ENCODE measurements at places on chromosomes 7 and 10. TPM values are rescaled to one million over a fixed set of nuclear protein-coding genes. Genes with fewer than 3 reads are reported as not detected.

DNA sequence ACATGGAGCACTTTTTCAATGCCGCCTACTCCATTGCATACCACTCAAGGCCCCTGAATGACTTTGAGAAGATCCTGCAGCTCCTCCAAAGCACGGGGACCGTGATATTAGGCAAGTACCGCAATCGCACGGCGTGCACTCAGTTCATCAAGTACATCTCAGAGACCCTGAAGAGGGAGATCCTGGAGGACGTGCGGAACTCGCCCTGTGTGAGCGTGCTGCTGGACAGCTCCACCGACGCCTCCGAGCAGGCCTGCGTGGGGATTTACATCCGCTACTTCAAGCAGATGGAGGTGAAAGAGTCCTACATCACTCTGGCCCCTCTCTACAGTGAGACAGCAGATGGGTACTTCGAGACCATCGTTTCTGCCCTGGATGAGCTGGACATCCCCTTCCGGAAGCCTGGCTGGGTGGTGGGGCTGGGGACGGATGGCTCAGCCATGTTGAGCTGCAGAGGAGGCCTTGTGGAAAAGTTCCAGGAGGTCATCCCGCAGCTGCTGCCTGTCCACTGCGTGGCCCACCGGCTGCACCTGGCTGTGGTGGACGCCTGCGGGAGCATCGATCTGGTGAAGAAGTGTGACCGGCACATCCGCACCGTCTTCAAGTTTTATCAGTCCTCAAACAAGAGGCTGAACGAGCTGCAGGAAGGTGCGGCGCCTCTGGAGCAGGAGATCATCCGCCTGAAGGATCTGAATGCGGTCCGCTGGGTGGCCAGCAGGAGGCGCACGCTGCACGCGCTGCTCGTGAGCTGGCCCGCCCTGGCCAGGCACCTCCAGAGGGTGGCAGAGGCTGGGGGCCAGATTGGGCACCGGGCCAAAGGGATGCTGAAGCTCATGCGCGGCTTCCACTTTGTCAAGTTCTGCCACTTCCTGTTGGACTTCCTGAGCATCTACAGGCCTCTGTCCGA lies 12.7 kb upstream of the ATP6V0E2 start:
- no peak for DNase-seq

- no peak for DNase-seq
Measured at GRCh38 chr10:23918839-23919238, 290.1 kb upstream of the KIAA1217 start.

- no peak for DNase-seq
Measured at GRCh38 chr10:49761789-49762565, at the start of gene OGDHL. Gene OGDHL, minus strand, starts transcription at chr10:49762323. Its CDS starts 3,731 bp downstream, at chr10:49758592.

DNA sequence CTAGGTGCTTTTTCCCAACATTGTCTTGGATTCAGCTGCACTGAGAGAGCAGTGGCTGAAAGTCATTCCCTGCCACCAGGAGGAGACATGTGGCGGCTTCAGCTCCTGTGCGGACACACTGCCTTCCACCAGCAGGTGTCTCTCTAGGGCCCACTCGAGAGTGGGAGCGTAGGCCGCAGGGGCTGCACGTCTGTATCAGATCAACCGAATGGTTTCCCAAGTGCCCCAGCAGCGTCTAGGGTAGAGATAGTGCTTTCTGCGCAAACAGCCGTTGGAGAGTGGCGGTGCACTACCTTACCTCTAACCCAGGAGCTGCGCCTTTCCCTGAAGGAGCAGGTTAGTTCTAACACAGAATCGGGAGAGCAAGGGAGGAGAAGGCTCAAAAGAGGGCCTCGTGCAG lies 31.7 kb downstream of the PAPOLB start:
- DNase-seq: peak; percentile 79

Gene FRAT1
- total RNA-seq: 10.5 TPM

DNA sequence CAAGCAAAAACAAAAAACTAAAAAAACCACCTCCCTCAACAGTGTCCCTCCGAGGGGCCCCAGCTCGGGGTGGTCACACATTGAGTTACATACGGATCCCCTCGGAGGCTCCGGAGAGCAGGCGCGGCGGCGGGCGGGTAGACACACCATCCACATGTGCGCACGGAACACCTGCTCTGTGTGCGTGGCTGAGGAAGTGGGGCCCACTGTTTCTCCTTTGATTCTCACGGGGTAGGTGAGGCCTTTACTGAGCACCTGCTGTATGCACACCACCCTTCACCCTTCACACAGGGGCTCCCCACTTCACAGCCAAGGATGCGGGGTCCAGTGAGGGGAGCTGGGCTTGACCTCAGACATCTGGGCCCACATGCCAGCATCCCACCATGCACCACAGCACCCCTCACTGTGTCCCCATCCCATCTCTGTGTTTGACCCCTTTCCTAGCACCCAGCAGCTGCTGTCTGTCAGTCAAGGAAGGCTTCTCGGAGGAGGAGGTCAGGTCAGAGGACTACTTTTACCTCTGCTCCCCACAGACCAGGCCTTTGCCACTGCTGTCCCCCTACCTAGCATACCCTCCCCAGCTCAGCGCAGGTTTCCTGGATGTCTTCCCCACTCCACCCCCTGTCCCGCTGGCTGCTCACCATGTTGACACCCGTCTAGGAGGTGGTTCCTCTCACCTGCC lies 71.1 kb downstream of the MICALL2 start:
- DNase-seq: no peak

GRCh38 chr7:27771111-27771510 lies 31.1 kb downstream of the TAX1BP1 start:
- no peak for DNase-seq

- no peak for DNase-seq
Measured at GRCh38 chr10:131993275-131993674, 11.6 kb upstream of the BNIP3 start.

GRCh38 chr7:73971322-73971703 lies 56.7 kb upstream of the ELN start:
- no peak for DNase-seq

Gene AHR
- 33.0 TPM for total RNA-seq

GRCh38 chr10:72328045-72328828 lies 26.5 kb downstream of the DNAJB12 start:
- DNase-seq: peak; percentile 74

GRCh38 chr10:26950934-26951333 lies 90.2 kb upstream of the ABI1 start:
- no peak for DNase-seq

- DNase-seq: no peak
Measured at GRCh38 chr10:121069061-121069850, 218.1 kb downstream of the WDR11 start.

Gene SLC16A9
- total RNA-seq: 42.3 TPM

DNA sequence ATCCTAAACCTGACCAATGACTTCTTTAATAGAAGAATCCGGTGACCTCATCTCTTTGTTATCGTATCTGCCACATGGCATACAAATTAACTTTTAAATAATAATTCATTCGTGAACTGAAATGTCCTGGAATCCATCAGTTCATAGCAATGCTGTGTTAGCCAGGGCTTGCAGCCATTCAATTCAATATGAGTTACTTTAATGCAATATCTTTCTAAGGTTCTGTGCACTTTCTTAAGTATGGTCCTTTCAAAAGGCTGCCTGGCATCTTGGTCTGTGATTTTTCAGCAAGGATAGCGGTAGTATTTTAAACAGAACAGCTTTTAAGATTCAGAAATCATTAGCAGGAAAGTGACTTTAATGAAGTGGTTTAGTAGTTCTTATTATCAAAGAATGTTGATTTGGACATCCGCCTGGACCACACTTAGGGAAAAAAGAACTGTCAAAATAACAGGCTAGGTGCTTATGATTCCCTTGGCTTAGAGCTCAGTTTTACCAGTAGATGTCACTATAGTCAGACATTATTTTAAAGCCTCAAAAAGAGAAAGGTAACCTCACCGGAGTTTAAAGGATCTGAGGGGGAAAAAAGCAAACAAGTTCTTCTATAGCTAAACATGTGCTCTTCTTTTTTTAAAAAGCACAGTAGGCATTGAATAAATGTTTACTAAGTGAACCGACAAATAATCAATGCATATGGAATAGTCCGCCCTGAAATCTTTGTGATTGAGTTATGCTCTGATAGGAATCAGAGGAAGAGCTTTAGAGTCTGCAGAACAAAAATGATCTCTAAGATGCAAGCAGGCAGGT lies 22.7 kb downstream of the SLC35G1 start:
- DNase-seq: no peak

Gene CUBN
- 0.42 TPM for total RNA-seq

Gene RADIL
- 1.4 TPM for total RNA-seq

DNA sequence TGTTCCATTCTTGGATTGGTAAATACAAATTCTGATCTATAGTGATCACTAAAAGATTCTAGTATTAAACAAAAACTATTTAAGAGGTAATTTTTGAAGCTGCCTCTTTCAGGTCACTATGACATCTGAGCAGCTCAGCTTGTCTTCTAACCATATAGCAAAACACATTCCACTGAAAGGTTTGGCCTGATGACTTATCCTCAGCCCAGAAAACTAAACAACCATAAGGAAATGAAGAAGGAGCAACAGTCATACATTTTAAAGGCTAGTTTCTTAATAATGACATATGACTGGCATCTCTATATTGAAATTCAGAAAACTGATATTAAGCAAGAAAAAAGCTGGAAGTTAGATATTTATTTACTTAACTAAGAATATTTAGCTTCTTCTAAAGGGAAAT lies 24.6 kb downstream of the NT5C2 start:
- no peak for DNase-seq

- peak; percentile 33 for DNase-seq
Measured at GRCh38 chr7:371119-371778, 81.3 kb downstream of the FOXL3 start.

DNA sequence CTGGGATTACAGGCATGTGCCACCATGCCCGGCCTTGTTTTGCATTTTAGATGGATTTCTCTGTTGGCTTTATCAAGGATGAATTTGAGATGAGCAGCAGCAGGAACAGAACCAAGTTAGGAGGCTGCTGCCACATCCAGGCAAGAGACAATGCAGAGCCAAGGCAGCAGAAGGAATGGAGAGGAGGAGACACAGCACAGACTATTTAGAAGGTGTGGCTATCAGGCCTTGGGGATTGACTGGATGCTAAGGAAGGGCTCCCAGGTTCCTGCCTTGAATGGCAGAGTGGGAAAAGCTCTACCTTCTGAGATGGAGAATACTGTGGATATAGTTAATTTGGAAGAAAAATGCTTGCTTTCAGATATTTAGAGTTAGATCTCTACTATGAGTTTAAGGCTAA lies 484.7 kb upstream of the C7orf33 start:
- DNase-seq: no peak

Gene EPHB4
- 39.3 TPM for total RNA-seq

- peak; percentile 10 for DNase-seq
Measured at GRCh38 chr10:101901340-101901739, 57.7 kb upstream of the KCNIP2 start.

- no peak for DNase-seq
Measured at GRCh38 chr7:14521183-14521582, 381.4 kb downstream of the DGKB start.
